Hematopoietic multipotent progenitor cell treated with erythropoietin and hydrocortisone succinate and interleukin-3 and kit ligand, for 6 days (in vitro differentiated cells): ENCODE measurements at places on chromosomes 12 and 14.

- DNase-seq = no peak
These were observed 6.1 kb upstream of the BDKRB2 start for GRCh38 chr14:96198430-96199130.

DNA sequence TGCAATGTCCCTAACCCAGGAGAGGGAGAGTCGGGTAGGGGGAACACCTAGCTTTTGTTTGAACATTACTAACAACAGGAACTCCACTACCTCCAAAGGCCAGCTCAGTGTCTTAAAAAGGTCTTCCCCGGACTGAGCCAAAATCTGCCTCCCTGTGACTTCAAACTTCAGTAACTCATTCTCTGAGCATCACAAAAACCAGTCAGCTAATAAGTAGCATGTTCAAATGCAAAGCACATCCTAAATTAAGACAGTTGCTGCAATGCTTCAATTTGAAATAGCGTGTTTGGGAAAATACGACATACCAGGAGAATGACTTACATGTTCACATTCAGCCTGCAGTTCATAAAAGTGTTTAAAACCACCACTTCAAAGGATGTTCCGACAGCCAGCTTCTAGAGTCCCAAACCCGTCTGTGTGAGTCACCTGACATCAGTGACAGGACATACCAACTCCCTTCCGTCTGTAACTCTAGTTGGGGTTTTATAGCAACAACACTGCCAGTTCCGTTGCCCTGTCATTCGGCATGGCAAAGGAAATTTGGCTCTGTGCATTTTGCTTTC, 13.0 kb downstream of the ZFP36L1 start:
- DNase-seq = peak; percentile 48

DNA sequence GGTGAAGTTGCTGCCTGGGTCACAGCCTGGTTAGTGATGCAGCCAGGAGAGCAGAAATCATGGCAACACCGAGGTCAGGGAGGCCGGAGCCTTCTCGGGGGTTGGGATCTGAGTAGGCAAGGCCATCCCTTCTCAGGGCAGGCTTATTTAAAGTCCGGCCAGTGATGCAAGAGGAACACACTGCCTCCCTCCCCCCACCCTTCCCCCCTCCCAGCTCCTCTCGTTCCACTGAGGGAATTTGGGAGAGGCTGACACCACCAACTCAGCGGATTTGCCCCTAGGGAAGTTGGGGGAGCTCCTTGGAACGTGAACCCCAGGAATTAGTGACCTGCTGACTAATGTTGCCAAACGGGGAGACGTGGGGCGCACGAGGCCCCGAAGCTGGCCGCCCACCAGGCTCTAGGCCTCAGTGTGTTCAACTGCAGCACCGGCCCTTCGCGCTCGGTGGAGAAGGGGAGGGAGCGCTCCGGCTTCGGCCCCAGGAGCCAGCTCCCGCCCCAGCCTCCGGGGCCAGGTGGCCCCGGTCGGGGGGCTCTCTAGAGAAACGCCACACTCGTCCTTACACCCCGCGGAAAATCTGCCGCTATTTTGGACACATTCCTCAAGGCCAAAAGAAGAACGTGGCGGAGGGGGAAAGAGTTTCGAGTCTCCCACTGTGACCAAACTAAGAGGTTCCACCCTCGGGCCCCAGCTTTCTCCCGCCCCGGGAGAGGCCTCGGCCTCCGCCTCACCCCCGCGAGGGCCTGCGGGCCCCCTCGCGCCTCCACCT, 1.6 kb downstream of the CTDSP2 start:
- DNase-seq = peak; percentile 53

DNA sequence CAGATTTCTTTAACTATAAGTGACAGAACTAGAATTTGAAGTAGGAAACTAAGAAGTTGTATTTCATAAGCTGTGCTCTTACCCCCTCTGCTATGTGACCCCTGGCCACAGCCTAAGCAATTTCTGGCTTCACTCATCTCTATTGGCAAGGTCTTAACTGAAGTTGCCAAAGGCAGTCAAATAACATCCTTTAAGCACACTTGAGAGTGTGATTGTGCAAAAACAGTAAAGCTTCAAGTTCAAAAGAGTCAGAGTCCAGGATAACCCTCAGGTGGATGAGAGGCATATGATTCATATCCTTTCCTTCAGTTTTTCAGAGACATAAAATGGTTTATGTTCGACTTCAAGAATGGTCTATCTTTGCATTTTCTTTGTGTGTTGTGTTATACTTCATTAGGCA, 45.2 kb downstream of the GRIP1 start:
- no peak for DNase-seq

DNA sequence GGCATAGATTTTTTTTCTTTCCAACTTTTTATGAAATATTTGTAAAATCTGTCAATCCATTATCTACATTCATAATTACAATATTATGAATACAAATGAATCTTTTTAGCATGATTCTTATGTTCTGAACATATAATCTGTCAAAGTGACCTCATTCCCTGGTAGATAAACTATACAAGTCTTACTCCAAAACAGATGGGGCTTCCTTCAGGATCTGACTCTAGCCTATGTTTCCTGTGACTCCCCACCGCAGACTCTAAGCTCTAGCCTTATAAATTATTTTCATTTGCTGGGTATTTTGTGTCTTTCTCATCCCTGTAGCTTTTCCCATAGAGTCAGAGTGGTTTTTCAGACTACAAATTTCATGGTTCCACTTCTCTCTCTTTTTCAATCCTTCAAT, 202.1 kb upstream of the KITLG start:
- no peak for DNase-seq
